ENCODE measurements at places on chromosomes 13 and 19.

DNA sequence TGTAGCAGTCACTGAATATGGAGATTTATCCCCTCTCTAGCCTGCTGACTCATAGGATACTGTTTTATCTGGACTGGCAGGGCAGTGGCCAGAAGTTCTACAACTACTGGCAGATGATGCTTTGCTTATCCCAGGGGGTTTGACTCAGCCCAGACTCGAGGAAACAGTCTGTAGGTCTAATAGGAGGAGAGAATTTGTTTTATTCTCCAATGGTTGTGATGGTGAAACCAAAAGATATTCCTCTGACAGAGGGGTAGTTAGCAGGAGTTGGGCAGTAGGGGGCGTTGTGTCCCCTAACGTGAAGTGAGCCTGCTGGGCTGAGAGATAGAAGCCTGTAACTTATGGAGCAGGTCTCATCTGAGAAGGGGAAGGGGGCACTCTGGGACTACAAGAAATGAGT, 74.9 kb downstream of the WTIP start:
- no peak for DNase-seq

DNA sequence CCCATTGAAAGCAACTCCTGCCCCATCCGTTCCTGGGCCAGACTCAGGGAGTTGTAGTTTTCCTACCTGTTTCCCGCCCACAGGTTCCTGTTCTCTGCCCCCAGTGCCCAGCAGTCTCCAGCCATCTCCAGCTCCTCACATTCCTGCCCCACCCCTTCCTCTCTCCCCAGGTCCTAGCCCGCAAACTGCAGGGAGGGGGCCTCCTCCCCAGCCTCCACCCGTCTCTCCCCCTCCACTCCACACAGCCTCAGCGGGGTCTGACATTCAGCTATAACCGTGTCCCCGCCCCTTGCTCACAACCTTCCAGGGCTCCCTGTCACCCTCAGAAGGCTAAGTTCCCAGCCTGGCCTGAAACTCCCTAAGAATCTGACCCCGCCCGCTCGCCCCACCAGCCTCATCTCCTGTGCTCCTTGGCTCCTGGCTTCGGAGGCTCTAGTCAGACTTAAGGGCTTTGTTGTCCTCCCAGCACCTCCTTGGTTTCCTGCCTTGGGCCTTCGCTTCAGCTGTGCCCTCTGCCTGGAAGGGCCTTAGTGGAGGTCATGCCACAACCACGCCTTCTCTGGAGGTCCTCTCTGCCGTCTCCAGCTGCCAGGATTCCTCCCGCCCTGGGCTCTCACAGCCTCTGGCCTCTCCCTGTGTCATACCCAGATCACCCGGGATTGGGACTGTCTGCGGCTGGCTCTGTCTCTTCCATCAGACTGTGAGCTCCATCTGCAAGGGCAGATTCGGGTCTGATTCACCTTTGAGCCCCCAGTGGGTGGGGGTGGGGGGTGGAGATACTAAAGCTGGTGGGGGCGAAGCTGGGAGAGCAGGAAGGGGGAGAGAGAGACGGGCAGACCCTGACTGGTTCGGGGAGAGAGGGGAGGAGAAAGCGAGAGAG, 5.1 kb upstream of the SPACA6 start:
- no peak for DNase-seq

DNA sequence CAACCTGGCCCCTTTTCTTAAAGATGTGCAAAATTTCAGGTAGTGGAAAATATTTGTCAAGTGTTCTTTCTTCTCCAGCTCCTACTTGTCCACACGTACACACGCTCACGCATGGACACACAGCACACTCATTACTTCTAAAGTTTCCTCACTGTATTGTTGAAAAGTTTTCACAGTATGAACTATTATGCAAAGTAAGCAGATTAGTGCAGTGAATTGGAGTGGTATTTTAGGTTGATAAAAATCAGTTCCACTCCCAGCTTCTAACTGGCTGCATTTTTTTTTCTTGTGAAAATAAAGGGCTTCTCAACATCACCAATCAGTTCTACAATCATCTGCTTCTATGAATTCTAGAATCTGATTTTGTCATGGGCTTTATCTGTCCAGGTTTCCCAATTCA, 264.5 kb downstream of the DCT start:
- DNase-seq, result no peak

GRCh38 chr13:46712524-46712923, 84.4 kb downstream of the ESD start:
- DNase-seq, result no peak

DNA sequence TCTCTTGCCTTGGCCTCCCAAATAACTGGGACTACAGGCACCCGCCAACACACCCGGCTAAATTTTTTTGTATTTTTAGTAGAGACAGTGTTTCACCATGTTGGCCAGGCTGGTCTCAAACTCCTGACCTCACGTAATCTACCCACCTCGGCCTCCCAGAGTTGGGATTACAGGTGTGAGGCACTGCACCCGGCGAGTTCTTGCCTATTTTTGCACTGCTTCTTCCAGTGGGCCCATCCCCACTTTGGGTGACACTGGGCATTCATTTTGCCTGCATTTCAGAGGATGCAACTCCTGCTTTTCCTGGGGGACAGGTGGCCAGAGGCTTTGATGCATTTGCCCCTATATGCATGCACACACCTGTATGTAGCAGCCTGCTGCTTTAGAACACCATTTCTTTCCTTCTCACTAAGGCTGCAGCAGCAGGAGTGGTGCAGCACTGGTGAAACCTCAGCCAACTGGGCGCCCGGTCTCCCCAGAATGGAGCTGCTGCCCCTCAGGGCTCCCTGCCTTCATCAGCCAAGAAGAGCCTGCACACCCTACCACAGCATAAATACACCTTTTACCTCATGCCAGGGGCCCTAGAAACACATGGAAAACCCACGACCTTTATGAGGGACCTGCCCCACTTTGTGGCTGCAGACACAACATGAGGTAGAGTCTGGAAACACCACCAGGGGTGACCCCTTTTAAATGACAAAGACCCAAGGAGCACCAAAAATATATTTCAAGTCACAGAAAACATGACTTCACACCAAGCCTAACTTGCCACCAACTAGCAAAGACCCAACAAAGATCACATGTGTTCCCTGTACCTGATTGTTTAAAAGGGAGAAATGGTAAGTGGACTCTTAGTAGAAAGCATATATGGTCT, 36.8 kb upstream of the POP4 start:
- DNase-seq, result no peak

GRCh38 chr13:47168618-47169017, 271.8 kb upstream of the HTR2A start:
- no peak for DNase-seq
